ENCODE measurements at places on chromosomes 3 and 15. TPM values are rescaled to one million over a fixed set of nuclear protein-coding genes. Genes with fewer than 3 reads are reported as not detected.

RBMS3 gene
- 20.7 TPM for total RNA-seq

- DNase-seq = no peak
Measured at GRCh38 chr3:196063971-196064370, 17.9 kb downstream of the TFRC start.

GRCh38 chr15:53644660-53645059 lies 114.8 kb downstream of the WDR72 start:
- DNase-seq = no peak

- DNase-seq = no peak
Measured at GRCh38 chr15:100645671-100646070, 43.3 kb downstream of the ASB7 start.

GRCh38 chr15:67762610-67763368 lies 62.5 kb upstream of the SKOR1 start:
- no peak for DNase-seq

DNA sequence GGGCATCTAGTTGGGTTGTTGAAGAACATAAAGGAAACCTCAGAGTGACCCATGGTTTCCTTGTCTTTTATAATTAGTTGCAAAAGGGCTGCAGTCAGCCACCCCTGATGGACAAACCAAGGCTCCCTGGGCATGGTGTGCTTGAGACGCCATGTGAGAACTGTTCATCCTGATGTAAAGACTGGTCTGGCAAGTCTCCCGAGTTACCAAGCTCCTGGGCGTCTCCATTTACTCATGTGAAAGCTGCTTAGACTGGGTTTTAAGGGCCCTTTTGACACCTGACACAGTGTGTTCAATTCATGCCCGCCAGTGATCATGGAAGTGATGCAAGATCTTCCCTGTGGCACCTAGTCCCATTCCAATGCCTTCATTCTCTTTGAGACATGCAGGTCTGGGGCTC lies 49.4 kb downstream of the GRK7 start:
- no peak for DNase-seq

GRCh38 chr3:116614795-116615362 lies 94.7 kb upstream of the TUSC7 start:
- DNase-seq = no peak

GRCh38 chr3:99131876-99132275 lies 230.4 kb upstream of the DCBLD2 start:
- DNase-seq = no peak

DNA sequence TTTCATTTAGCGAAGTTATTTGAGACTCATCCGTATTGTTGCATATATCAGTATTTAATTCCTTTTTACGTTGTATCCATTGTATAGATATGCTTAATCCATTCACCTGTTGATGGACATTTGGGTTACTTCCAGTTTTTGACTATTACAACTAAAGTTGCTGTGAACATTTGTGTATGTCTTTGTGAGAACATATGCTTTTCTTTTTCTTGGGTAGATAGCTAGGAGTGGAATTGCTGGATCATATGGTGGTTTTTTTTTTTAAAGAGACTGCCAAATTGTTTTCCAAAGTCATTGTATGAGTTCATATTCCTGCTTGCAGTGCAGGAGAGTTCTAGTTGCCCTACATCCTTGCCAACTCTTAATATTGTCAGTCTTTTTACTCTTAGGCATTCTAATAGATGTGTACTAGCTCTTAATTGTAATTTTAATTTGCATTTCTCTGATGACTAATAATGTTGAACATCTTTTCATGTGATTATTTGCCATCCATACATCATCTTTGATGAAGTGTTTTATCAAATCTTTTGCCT lies 37.3 kb downstream of the NR2C2 start:
- DNase-seq = no peak

TRIP4 gene
- 11.9 TPM for total RNA-seq

PROK2 gene
- 0.22 TPM for total RNA-seq

KIF7 gene
- 2.2 TPM for total RNA-seq

GHSR gene
- not detected for total RNA-seq

CPN2 gene
- 0.40 TPM for total RNA-seq

C3orf20 gene
- not detected for total RNA-seq

DNA sequence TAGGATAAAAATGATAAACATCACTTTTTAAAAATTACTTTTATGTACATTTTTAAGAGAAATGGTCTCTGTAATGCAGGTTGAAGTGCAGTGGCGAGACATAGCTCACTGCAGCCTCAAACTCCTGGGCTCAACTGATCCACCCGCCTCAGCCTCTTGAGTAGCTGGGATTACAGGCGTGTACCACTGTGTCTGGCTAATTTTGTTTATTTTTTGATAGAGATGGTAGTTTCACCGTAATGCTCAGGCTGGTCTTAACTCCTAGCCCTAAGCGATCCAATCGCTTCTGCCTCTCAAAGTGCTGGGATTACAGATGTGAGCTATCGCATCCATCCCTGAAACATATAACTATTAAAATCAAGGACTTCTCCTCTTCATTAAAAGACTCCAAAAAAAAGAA lies 63.1 kb upstream of the CSPG5 start:
- DNase-seq = no peak

GRCh38 chr3:33211444-33211843 lies 7.2 kb downstream of the SUSD5 start:
- no peak for DNase-seq

TOMM70 gene
- total RNA-seq = 69.2 TPM

CYP1A2 gene
- not detected for total RNA-seq

GRCh38 chr15:31606194-31606669 lies 279.6 kb downstream of the KLF13 start:
- DNase-seq = no peak

ROBO2 gene
- total RNA-seq = 0.17 TPM

SLC25A38 gene
- total RNA-seq = 15.4 TPM

DNA sequence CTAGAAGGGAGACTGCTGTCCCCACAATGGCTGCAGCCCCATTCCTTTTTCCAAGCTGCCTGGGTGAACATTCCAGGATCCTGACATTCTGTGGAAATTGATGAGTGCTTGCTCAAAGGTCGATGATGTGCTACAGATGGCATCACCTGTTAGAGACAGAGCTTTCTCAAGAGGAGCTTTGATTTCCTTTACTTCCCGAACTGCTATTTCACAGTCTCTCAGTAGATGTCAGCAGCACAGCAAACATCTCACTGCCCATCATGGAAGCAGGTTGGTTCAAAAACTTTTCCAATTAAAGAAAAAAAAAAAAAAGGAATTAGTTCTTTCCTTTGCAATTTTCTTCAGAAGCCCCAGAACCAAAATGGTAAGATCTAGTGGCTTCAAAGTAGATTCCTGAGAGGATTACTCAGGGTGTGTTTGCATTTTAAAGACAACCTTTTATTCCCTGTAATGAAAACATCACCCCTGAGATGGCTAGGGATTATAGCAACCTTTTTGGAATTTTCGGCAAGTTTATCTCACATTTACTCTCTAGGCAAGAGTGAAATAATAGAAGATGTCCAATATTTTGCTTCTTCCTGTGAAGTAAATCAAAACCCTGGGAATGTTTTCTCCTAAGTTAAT lies 44.8 kb downstream of the POLR2M start:
- DNase-seq = no peak

- DNase-seq = no peak
Measured at GRCh38 chr3:39814007-39814406, 4.6 kb downstream of the MYRIP start.

DNA sequence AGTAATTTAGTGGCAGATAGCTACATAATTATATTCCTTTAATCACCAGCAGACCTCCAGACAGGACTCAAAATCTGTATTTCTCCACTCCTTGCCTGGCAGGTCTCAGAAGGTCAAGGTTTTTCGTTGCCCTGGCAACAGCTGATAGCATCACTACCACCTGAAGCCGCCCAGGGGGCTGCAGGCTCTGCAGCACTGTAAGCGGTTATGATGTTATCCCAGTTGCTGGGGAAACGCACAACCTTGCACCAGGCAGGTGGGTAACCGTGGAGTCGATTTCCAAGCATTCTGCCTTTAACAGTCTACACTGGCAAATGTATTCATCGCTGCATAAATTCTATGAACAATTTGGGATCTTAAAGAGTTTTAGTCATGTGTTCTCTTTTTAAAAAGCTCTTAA lies 756.3 kb downstream of the NTRK3 start:
- DNase-seq = no peak

GNAT1 gene
- total RNA-seq = not detected

GRCh38 chr3:160330109-160330508 lies 68.9 kb downstream of the IFT80 start:
- no peak for DNase-seq

GRCh38 chr15:98519767-98520550 lies 128.4 kb upstream of the IGF1R start:
- no peak for DNase-seq

DNA sequence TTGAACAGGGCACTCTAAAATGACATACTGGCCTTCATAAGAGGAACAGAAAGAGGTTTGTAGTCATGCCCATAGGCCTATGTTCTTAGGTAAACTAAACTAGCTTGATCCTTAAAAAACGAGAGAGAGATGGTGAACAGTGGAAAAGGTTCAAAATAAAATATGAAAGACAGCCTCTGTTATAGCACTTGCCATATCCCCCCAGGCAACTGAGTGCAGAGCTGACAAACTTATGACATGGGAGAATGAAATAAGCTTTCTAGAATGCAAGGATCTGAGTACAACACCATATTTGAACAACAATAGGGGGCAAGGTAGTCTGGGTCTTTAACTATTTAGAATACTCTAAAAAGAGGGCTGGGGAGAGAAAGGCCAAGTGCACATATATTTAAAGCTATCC lies 700.6 kb upstream of the CFAP20DC start:
- DNase-seq = no peak

DNA sequence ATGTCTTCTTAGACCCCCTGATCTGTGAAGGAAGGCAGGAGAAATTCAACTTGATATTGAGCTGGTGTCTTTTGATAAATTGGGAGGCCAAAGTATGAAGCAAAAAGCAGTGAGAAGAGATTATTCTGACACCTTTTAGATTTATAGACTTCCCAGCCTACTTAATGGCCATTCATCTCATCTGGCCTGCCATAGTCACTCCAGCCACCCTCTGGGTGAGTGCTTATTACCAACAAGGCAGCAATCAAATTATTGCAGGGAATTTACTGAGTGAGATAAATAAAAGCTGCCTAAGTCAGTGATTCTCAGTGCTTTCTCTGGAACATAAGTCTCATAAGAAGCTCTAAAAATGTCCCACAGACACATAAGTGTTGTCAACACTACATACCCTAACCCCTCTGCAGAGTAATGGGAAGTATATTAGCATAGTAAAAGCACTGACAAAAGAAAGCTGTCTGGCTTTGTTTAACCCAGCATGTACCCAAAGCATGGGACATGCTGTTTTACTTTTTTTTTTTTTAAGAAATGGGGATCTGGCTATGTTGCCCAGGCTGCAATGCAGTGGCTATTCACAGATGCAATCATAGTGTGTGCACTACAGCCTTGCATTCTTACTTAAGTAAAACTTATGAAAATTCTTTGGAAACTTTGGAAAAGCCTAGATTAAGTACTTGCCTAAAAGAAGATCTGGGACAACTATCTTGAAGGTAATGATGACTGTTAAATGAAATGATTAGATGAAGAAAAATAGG lies 725.3 kb downstream of the TUSC7 start:
- no peak for DNase-seq

LRRC34 gene
- total RNA-seq = 1.6 TPM

GRCh38 chr15:40618906-40619305 lies 24.9 kb downstream of the KNL1 start:
- no peak for DNase-seq

MPI gene
- 53.7 TPM for total RNA-seq

NMNAT3 gene
- 15.0 TPM for total RNA-seq
